ENCODE measurements at places on chromosomes 1 and 21. TPM values are rescaled to one million over a fixed set of nuclear protein-coding genes. Genes with fewer than 3 reads are reported as not detected.
A peak's percentile ranks its signal among the peaks of the same experiment; 100 is the strongest.

GRCh38 chr1:27928216-27928954 lies 6.4 kb upstream of the SMPDL3B start:
- no peak overlapping the region for H3K27ac ChIP-seq
- DNase-seq: no peak
- no peak overlapping the region for H3K4me3 ChIP-seq

GRCh38 chr1:210412240-210412639 lies 83.5 kb downstream of the HHAT start:
- H3K27ac ChIP-seq: no peak overlapping the region
- no peak for DNase-seq
- H3K27me3 ChIP-seq: no peaks in the 10 kb centered on the region
- H3K4me1 ChIP-seq: peaks cover 8% of the 10 kb centered on the region
- no peak overlapping the region for H3K4me3 ChIP-seq

DNA sequence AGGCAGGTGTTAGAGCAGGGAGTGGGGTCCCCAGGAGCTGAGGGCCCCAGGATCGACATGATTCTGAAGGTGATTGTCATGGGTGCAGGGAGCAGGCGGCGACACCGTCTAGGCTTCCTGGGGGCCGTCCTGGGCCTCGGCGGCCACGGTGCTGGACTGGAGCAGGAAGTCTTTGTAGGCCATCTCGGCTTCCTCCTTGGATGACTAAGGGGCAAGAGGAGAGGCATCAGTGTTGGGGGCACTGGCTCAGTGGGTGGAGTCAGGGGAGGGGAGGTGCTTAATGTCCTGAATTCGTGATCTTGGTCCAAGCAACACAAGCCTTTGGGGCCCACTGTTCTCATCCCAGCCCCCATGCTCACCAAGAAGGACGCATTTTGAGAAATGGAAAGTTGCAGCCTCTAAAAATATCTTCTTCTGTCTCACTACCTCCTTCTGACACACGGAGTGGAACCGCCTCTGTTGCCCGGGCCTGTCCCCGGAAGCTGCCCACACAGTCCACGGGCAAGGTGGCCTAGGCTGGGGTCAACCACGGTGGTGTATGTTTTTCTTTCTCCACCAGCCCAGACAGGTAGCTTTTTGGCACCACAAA lies 8.6 kb upstream of the FCMR start:
- peak overlapping the region; percentile 81 for H3K4me3 ChIP-seq
- peaks cover 56% of the 10 kb centered on the region for H3K4me1 ChIP-seq
- H3K27me3 ChIP-seq: no peaks in the 10 kb centered on the region
- no peaks in the 10 kb centered on the region for H3K36me3 ChIP-seq

DNA sequence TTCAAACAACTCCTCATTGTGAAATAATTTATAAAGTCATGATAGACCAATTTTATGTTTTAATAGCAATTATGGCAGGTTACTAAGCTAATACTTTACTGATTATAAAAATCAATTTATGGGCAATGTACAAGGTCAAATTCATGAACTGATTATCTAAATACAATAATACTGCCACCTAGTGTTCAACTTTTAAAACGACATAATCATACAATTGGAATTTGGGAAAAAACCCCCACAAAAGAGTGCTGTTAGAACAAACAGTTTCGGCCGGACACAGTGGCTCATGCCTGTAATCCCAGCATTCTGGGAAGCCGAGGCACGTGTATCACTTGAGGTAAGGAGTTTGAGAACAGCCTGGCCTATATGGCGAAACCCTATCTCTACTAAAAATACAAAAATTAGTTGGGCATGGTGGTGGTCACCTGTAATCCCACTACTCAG lies 14.0 kb downstream of the GTF2B start:
- no peak for DNase-seq
- H3K4me3 ChIP-seq: no peak overlapping the region
- peaks cover 40% of the 10 kb centered on the region for H3K4me1 ChIP-seq
- H3K27me3 ChIP-seq: no peaks in the 10 kb centered on the region
- H3K36me3 ChIP-seq: no peaks in the 10 kb centered on the region

GRCh38 chr1:222370081-222370912 lies 177.6 kb downstream of the HHIPL2 start:
- H3K4me3 ChIP-seq: no peak overlapping the region
- H3K27ac ChIP-seq: no peak overlapping the region
- H3K4me1 ChIP-seq: no peaks in the 10 kb centered on the region
- no peaks in the 10 kb centered on the region for H3K36me3 ChIP-seq
- no peaks in the 10 kb centered on the region for H3K27me3 ChIP-seq

GRCh38 chr1:218444588-218444987 lies 99.5 kb downstream of the TGFB2 start:
- no peaks in the 10 kb centered on the region for H3K36me3 ChIP-seq
- H3K4me1 ChIP-seq: no peaks in the 10 kb centered on the region
- no peak overlapping the region for H3K4me3 ChIP-seq
- no peak overlapping the region for H3K27ac ChIP-seq

DNA sequence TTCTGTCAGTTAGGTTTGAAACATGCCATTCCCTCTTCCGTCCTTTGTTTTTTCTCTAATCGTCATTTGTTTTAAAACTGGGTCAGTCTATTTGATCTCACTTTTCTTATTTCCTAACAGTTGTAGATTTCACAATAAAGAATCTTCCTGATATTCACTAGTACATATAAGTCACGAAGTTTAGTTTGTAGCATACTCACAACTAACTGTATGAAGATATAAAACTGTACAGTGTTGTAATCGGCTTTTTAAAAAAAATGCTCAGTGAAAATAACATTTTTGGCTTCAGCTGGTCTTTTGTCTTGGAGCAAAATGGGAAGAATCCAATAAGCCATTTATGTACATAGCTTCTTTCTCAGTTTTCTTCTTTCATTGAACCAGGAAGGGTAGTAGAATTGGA lies 78.3 kb downstream of the NCAM2 start:
- H3K27ac ChIP-seq: no peak overlapping the region
- peaks cover 1% of the 10 kb centered on the region for H3K36me3 ChIP-seq
- DNase-seq: no peak

GRCh38 chr1:169202791-169203665 lies 96.5 kb downstream of the ATP1B1 start:
- no peaks in the 10 kb centered on the region for H3K27me3 ChIP-seq
- no peak overlapping the region for H3K27ac ChIP-seq
- DNase-seq: no peak
- H3K36me3 ChIP-seq: no peaks in the 10 kb centered on the region
- no peaks in the 10 kb centered on the region for H3K4me1 ChIP-seq

- no peaks in the 10 kb centered on the region for H3K36me3 ChIP-seq
- no peaks in the 10 kb centered on the region for H3K4me1 ChIP-seq
Observed at GRCh38 chr1:118739501-118739900, 248.6 kb downstream of the TBX15 start.

DNA sequence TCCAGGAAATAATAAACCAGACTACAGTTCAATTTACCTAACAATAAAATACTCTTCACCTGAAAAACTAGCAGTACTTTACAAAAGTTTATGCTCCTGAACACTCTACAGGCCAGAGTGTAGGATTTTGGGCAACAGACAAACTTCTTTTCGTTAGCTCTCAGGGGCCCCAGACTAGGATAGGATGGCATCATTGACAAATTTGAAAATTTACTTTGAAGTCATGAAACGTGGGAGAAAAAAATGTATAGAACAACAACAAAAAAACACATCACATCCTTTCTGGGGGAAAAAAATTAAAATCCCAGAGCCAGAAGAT lies 1.2 kb downstream of the PTP4A2 start:
- H3K4me1 ChIP-seq: peaks cover 81% of the 10 kb centered on the region
- no peaks in the 10 kb centered on the region for H3K27me3 ChIP-seq
- peaks cover 19% of the 10 kb centered on the region for H3K36me3 ChIP-seq
- H3K4me3 ChIP-seq: peak overlapping the region; percentile 96

DNA sequence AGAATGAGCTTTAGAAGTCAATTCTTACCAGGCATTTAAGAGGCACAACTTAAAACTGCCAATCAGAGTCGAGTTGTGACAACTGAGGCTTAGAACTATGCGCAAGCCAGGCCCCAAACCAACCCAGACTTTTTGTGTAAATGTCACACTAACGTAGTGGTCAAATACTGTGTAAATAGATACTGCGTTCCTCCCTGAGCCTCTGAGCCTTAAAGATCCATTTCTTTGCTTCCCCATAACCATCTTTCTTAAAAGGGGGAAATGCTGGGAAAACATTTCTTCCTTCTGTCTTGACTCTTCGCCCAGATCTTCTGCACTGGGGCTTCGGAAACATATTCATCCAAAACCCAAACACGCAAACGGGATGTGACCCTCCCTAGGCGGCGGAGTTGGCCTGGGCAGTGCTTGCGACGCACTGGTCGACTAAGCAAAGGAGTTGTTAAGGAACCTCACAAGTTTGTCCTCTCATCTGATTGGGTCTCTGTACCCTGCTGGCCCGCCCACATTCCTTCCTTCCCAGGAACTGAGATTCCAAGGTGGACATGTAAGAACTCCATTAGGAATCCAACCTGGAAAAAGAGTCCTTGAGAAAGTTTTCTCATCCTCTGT lies 2.6 kb downstream of the ADAMTS5 start:
- no peak for DNase-seq
- peak overlapping the region; percentile 8 for H3K27ac ChIP-seq
- H3K27me3 ChIP-seq: peaks cover 56% of the 10 kb centered on the region
- no peak overlapping the region for H3K4me3 ChIP-seq
- H3K4me1 ChIP-seq: peaks cover 5% of the 10 kb centered on the region
- no peaks in the 10 kb centered on the region for H3K36me3 ChIP-seq

- H3K4me3 ChIP-seq: peak overlapping the region; percentile 93
- no peak for DNase-seq
- H3K4me1 ChIP-seq: peaks cover 58% of the 10 kb centered on the region
- peak overlapping the region; percentile 86 for H3K27ac ChIP-seq
- no peaks in the 10 kb centered on the region for H3K27me3 ChIP-seq
Observed at GRCh38 chr1:228404107-228404720, 2.4 kb downstream of the TRIM11 start.

DNA sequence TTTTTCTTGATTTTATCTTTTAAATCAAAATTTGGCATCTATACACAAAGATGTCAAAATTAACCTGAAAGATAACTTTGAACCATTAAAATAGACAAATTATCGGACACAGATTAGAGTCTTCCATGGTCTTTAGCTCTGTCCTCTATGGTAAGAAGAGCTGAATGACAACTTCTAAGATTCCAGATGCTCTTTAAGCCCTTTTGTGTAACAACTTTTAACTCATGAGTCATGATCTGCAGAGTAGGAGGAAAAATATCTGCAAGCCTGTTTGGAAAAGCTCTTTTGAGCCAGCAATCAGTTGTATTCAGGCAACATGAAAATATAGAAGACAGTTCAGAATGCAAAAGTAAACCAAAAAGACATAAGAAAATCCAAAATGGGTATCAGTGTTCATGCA lies 37.8 kb downstream of the TTC13 start:
- H3K4me1 ChIP-seq: peaks cover 14% of the 10 kb centered on the region
- peaks cover 2% of the 10 kb centered on the region for H3K36me3 ChIP-seq
- DNase-seq: no peak
- no peak overlapping the region for H3K4me3 ChIP-seq

- H3K4me3 ChIP-seq: peak within 1 kb of the TSS; percentile 97
- H3K36me3 ChIP-seq: no peaks in the 10 kb centered on the region
- peak; percentile 88 for DNase-seq
- H3K27me3 ChIP-seq: no peaks in the 10 kb centered on the region
- H3K4me1 ChIP-seq: peaks cover 38% of the 10 kb centered on the region
Observed at GRCh38 chr1:32205401-32206370, at the start of gene IQCC. Gene IQCC (plus strand): TSS chr1:32205671. CDS start chr1:32205682, 11 bp downstream.

DNA sequence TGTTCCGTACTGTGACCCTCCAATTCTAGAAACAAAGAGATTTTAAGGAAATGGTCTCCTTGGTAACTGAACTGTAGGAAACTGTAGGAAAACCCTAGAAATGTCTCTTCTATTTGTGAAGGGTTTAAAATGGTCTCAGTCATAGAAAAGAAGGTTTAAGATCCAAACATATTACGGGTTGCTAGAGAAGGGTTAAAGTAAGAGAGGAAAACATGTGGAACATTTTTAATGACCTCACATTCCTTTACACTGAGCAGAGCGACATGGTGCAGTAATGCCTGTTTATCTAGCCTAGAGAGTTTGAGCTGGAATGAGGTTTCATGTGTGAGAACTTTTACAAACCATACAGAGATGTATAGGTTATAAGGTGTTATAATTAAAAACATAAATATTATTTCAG lies 36.9 kb upstream of the C1orf105 start:
- no peaks in the 10 kb centered on the region for H3K36me3 ChIP-seq
- H3K4me1 ChIP-seq: peaks cover 16% of the 10 kb centered on the region
- no peak for DNase-seq
- H3K4me3 ChIP-seq: no peak overlapping the region

DNA sequence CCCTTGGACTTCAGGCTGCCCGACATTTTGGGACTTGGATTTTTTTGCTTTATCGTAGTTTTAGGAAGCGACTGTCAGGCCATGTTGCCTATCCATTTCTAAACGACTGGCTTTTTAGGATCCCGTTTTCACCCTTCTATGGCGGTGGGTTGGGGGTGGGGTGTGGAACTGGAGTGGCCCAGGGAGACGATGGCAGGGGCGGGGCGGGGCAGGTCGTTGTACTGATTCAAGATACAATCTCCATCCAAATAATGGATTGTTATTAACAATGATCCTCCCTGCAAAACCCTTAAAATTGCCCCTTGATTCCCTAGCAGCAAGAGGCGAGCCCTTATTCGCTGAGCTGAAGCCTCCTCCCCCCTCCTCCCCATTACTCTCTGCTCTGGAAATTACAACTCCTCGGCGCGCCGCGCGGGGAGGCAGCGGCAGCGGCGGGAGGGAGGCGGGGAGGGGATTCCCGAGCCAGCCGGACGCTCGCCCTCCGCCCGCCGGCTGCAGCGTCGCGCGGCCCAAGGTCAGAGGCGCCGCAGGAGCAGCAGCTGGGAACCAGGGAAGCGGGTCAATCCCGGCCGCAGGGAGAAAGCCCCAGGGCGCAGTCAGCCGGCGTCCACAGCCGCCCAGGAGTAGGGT lies at the start of gene TRIM67:
Gene TRIM67, plus strand, starts transcription at position 392 of the 630 bp plus-strand sequence. CDS start 912 bp downstream, outside the sequence.
- no peaks in the 10 kb centered on the region for H3K4me1 ChIP-seq
- H3K4me3 ChIP-seq: peak within 1 kb of the TSS; percentile 71
- peaks cover 69% of the 10 kb centered on the region for H3K27me3 ChIP-seq
- no peak for DNase-seq

- H3K4me3 ChIP-seq: no peak overlapping the region
- peaks cover 22% of the 10 kb centered on the region for H3K4me1 ChIP-seq
- peaks cover 8% of the 10 kb centered on the region for H3K27me3 ChIP-seq
- H3K36me3 ChIP-seq: peaks cover 15% of the 10 kb centered on the region
- no peak overlapping the region for H3K27ac ChIP-seq
Observed at GRCh38 chr1:184930645-184931044, 43.7 kb downstream of the NIBAN1 start.

GRCh38 chr21:34923202-34923601 lies 125.9 kb downstream of the RUNX1 start:
- H3K4me3 ChIP-seq: no peak overlapping the region
- no peak overlapping the region for H3K27ac ChIP-seq
- H3K4me1 ChIP-seq: peaks cover 74% of the 10 kb centered on the region
- H3K27me3 ChIP-seq: no peaks in the 10 kb centered on the region

GRCh38 chr1:155105604-155106011 lies 22.1 kb upstream of the EFNA1 start:
- no peak for DNase-seq
- H3K27ac ChIP-seq: no peak overlapping the region
- H3K27me3 ChIP-seq: no peaks in the 10 kb centered on the region
- H3K4me1 ChIP-seq: no peaks in the 10 kb centered on the region

KCNC4 gene
- total RNA-seq: 28.9 TPM

NTNG1 gene
- total RNA-seq: 0.48 TPM

RGS4 gene
- total RNA-seq: not detected

S100A5 gene
- total RNA-seq: 4.4 TPM

ADAMTS5 gene
- not detected for total RNA-seq

CHRNB2 gene
- total RNA-seq: 0.05 TPM

TXLNA gene
- total RNA-seq: 97.1 TPM

FCRL1 gene
- 0.25 TPM for total RNA-seq

TTC39A gene
- total RNA-seq: 0.51 TPM

SH2D2A gene
- total RNA-seq: 221 TPM

PTGER3 gene
- not detected for total RNA-seq

ZSWIM5 gene
- 1.1 TPM for total RNA-seq
